NCI-H146 (cell line): ENCODE measurements at places on chromosomes 11 and 22.

DNA sequence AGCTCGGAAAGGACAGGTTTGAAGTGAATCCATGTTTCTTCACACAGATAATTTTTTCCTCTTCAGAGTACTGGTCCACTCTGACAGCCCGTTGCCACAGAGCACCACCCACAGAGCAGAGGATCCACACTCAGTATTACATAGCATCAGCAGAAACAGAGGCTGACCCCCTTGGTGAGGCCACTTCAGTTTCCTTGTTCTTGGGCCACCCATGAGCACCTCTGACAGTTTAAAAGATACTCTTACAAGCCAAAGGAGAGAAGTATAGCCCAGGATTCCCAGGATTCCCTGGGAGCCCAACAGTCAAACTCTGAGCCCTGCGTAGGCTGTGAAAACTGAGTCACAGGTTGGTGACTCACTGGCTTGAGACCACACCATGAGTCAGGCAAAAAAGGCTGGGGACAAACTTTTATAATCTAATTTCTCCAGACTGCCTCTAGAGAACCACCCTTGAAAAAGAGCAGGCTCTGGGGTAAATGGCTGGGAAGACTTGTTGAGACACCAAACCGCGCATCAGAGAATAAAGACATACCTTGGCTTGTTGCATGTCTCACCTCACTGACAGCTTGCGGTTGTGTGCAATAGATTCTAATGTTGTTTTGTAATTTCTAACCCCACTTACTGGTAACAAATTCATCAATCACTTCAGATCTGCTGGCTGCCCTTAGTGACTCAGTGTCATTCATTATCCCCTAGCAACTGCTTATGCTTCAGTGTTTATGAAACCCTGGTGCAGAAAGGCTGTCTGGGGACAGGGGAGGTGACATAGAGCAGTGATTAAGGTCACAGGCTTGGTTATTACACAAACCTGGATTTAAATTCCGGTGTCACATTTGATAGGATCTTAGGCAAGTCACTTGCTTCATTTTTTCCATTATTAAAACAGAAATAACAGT is 56.9 kb upstream of the PRSS23 start:
- no peak for DNase-seq

DNA sequence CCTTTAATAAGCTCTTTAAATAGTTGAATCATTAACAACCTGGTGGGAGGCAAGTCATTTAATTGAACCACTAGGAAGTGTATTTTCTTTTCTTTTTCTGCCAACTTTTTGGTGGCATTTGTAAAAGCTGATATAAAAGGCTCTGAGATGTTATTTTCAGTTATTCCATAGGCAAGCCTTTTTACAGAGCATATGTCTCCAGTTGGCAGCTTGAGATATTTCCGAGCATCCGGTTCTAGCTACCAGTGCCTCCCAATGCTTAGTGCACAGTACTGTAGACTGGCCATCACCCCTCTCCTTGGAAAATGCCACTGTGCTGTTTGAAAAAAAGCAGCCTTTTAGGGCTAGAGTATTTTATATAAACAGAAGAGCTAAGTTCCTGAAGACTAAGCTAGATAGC is 178.7 kb upstream of the SORL1-AS1 start:
- DNase-seq, result no peak

GRCh38 chr11:124934862-124935547 is 842 bp downstream of the HEPACAM start:
- no peak for DNase-seq

- no peak for DNase-seq
Measured at GRCh38 chr11:116173941-116174911, 598.6 kb downstream of the BUD13 start.

GRCh38 chr11:96109331-96110030 is 185.6 kb upstream of the MTMR2 start:
- DNase-seq, result no peak

DNA sequence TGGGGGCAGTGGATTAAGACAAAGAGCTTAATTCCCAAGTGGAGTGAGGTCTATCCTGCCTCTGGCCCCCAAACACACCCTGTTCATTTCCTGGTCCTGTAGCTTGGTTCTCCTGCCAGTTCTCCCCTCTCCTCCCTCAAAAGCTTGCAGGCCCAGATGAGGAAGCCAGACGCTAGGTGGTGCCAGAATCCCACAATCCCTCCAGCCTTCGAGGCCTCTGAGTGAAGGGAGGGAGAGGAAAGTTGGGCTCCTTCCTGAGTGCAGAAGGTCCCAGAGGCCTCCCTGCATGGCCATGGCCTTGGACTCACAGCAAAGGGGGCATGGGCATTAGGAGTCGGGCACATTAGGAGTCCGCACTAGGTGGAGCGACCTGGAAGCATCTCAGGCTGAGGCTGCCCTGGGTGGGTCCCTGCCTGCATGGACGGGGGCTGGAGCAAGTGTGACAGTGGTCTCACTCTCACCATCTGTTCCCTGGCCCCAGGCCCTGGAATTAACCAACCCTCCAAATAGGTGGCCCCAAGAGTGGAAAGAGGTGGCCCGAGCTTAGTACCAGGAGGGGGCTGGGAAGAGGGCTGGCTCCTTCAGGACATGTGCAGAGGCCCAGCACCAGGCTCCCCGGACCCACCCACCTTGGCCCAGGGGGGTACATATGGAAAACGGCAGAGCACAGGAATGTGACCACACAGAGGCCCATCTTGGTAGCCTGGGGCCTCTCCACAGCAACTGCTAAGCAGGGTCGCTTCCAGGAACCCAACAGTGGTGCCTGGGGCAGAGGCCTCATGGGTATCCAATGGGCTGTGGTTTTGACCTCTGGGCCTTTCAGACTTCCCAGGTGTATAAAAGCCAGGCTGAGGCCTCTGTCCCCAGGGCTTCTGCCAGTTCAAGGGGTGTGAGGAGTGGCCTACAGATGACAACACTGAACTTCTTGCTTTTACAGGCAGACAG is 5.2 kb downstream of the FXYD2 start:
- peak; percentile 62 for DNase-seq

DNA sequence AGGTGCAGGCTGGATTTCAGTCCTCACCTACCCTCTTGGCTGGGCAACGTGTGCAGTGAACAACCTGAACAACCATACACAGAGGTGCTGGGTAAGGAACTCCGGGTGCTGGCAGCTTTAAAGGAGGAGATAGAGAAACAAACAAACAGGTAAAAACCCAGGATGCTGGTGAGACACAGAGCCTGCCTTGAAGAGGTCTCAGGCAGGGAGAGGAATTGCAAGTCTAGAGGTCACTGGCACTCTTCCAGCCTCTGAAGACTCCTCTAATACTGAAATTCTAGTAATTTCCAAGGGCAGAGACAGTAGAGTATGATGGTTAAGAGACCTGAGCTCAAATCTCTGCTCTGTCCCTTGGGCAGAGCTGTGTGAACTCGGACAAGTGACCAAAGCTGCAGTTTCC is 192.5 kb downstream of the CEP164 start:
- DNase-seq, result no peak

- peak; percentile 4 for DNase-seq
Measured at GRCh38 chr22:36510966-36511881, 4.4 kb upstream of the FOXRED2 start.

- peak; percentile 21 for DNase-seq
Measured at GRCh38 chr11:33624083-33624482, 76.5 kb downstream of the C11orf91 start.

GRCh38 chr11:76857781-76858410 is 2.8 kb upstream of the ACER3 start:
- DNase-seq, result no peak

GRCh38 chr11:82899957-82900276 is 313 bp downstream of the PRCP start:
- no peak for DNase-seq

GRCh38 chr22:21641417-21641788 is 699 bp upstream of the SDF2L1 start:
- peak; percentile 42 for DNase-seq

DNA sequence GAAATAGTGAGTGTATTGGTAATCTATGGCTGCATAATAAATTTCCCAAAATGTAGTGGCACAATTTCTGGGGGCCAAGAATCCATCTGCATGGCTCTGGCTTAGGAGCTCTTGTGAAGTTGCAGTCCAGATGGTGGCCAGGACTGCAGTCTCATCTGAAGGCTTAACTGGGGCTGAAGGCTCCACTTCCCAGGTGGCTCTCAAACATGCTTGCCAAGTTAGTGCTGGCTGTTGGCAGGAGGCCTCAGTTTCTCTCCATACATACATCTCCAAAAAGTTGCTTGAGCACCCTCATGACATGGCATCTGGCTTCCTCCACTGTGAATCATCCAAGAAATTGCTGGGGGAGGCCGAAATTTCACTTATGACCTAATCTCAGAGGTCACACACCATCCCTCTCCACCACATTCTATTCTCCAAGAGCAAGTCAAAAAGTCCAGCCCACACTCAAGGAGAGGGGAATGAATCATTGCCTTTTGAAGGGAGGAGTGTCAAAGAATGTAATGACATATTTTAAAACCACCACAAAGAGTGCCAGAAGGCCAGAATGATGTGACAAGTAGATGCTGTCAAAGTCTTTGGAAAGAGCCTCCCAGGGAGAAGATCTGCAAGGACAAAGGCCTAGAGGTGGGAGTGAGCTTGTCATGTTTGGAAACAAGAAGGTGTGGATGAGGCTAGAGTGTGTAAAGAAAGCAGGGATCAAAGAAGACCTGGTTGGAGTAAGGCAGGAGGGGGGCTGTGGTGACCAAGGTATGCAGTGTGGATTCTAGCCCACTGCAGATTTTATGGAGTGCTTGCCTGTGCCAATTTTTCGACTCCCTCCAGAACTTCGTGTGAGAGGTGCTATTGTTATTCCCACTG is 566.2 kb downstream of the MIAT start:
- DNase-seq, result no peak

DNA sequence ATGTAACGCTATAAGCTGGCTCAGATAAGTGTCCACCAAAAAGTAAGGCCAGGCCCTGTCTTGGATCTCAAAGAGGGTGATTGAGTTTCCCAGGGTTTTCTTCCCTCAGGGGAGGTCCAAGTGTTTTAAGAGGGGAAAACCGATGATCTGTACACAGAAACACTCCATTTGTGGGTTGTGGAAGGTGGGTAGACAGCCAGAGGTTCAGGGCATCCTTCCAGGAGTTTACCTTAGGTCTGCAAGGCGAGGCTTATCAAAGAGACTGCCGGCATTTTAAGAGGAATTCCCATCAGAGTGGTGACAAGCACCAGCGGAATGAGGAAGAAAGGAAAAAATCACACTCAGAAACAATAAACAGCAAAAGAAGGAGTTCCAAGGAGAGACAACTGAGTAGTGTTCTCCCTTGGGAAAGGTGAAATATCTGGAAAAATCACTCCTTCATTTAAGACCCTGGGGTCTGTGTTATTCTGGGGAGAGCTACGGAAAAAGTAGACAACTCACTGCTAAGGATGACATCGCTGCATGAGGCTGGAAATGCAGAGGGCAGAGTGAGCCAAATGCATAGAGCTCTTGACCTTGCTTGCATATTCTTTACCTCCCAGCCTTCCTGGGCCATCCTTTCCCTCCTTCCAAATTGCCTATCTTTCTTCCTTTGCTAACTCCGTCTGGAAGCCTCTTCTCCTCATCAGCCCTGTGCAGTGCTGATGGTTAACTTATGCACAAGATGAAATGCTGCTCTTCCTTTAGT is 22.1 kb upstream of the MMP7 start:
- DNase-seq, result no peak

DNA sequence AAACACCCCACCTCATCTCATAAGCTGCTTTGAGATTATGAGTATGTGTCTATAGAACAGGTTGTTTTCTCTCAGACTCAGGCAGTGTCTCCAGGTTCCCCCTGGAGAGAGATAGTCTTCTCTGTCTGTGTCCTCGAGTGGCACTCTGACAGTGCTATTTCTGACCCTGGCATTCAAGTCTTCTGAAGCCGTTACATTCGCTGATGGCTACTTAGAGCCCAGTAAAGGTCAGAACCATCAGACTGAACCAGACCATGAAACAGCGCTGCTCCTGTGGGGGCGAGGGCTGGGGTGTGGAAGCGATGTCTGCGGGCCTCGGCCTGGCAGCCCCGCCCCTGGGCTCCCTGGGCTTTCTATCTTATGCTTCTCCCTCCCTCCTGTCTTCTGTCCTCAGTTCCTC is 23.5 kb downstream of the SHISA8 start:
- no peak for DNase-seq

DNA sequence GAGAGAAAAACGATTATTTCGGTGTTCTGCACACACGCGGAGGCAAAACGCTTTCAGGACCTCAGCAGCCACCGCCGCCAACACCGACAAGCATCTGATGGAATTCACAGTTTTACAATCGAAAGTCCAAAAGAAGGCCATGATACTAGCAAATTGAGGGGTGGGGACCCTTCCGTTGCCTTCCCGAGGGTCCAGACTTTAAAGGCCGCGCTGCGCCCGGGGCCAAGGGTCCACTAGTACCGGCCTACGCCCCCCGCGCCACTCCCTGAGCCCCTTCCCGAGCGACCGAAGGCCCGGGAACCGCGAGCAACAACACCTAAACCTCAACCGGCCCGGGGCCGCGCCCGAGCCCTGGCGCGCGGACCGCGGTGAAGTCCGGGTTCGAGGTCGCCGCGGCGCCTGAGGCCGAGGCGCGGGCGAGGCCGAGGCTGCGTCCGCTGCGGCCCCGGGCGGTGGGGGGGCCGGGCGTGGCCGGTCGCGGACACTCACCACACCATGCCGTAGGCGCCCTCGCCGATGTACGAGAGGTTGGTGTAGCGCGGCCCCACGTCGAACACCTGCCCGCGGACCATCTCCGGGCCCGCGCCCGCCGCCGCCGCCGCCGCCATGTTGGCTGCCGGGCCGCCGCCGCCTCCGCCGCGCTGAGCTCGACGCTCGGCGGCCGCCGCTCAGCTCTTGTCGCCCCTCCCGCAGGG is 465 bp downstream of the MAPK1 start:
- DNase-seq, result peak; percentile 56

GRCh38 chr11:120635136-120635810 is 123.7 kb downstream of the GRIK4 start:
- no peak for DNase-seq

DNA sequence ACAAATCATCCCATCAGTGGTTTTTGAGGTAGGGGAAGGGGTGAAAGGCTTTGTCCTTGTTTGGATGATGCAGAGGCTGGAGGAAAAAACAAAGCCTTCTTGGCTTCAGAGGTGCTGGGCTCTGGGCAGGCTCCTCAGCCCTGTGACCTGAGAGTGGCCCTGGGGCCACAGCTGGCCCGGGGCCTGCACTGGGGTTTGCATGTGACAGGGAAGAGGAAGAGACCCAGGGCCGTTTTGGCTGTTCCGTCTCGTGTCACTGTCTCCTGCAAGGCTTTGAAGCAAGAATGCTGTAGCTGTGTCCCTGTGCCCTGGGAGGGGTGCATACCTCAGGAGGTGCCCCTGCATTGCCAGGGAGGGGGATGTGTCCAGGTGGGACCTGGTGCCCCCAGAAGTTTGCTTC is 12.6 kb downstream of the ARHGAP8 start:
- no peak for DNase-seq

DNA sequence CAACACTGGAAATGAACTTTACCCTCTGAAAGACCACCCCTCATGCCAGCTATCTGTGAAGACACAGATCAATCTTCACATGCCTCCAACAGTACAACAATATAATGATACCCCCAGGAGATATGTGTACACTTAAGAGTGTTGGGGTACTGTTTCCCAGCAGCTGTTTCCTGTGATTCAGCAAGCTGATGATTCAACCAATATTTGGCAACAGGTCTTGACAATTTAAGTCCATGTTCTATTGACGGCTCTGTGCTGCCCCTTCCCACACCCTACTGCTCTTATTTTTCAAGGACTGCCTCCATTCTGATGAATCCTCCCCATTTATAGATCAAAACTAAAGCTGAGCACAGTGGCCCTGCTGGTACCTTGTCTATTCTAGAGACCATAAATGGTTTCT is 6.6 kb downstream of the SNX19 start:
- no peak for DNase-seq
